Choroid plexus epithelial cell (primary cell): ENCODE measurements at places on chromosomes 4 and X.

DNA sequence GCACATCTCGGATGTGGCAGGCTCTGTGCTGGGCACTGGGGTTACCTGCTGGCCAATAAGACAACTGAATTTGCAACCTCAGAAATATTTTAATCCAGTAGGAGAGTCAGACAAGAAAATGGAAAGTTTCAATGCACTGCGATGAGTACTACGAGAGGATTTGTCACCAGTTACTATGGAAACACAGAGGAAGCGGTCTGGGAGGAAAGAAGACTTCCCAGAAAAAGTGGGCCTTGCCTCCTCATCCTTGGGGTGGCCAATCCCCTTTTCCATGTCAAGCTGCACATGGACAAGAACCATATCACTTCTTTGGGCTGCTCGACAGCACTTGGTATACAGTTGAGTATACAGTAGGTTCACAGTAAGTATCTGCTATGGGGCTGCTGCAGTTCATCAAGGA, 67.6 kb downstream of the FAM184B start:
- no peak for DNase-seq

DNA sequence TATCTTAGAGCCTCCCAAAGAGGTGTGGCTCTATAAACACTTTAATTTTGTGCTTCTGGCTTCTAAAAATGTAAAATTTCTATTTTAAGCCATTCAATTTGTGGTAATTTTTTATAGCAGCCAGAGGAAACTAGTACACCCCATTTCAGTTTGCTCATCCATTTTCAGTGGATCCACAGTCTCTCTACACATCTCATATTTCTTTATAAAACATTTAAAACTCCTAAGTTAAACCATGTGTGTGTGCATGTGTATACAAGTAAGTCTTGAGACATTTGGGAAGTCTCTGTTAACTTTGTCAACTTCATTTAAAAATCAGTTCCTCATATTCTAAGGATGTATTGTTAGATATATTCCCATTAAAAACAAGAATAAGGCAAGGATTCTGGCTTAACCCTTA, 273.2 kb downstream of the IL15 start:
- no peak for DNase-seq

DNA sequence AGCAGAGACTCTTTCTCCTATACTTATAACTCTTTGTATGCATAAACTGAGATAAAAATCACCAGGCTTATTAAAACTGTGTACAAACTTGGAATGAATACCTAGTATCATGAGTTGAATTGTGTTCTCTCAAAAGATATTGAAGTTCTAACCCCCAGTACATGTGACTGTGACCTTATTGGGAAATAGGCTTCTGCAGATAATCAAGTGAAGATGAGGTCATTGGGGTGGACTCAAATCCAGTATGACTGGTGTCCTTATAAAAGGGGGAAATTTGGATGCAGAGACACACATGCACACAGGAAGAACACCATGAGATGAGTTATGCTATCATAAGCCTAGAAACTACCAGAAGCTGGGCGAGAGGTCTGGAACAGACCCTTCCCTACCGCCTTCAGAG, 26.2 kb downstream of the ZNF827 start:
- DNase-seq = no peak

DNA sequence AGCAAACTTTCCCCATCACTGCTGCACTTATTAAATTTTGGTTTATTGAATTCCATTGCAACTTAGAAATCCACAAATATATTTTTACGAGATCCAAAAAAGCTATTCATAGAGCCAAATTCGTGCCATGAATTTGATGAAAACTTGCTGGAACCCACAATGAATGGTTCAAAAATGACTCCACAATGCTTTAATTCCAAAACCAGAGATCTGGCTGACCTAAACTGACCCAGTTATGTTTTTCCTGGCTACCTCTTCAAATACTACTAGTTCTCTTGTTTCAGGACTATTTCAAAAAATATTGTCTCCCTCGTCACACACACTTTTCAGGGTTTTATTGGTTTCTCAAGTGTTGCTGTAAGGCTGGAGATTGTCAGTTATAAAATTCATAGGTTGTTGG, 474.8 kb downstream of the PDGFC start:
- DNase-seq = peak; percentile 42

DNA sequence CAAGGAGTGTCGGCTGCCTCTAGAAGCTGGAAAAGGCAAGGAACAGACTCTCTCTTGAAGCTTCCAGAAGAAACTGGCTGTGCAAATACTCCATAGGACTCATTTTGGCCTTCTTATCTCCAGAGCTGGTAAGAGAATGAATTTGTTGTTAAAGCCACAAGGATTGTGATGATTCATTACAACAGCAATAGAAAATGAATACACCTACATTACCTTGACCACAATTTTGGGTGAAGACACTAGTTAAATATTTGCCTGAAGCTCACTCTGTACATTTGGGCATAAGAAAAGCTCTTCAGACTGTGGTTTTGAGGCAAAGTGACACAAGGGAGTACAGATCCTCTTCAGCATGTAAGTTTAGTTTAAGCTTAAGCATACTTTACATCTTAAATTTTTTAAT, 134.5 kb upstream of the TLL1 start:
- DNase-seq = no peak

GRCh38 chrX:13369256-13370030, 49.6 kb upstream of the ATXN3L start:
- DNase-seq = peak; percentile 62

GRCh38 chr4:83599183-83599582, 63.3 kb downstream of the GPAT3 start:
- DNase-seq = peak; percentile 73

DNA sequence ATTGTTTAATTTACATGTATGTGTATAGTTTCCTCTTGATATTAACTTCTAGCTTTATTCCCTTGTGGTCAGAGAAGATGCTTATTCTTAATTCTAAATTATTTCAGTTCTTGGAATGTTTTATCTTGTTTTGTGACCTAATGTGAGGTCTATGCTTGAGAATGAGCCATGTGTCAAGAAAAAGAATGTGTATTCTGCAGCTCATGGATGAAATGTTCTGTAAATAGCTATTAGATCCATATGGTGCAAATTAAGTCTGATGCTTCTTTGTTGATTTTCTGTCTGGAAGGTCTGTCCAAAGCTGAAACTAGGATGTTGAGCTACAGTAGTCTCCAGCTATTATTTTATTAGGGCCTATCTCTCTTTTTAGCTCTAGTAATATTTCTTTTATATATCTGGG, 187.3 kb upstream of the RASGEF1B start:
- no peak for DNase-seq

DNA sequence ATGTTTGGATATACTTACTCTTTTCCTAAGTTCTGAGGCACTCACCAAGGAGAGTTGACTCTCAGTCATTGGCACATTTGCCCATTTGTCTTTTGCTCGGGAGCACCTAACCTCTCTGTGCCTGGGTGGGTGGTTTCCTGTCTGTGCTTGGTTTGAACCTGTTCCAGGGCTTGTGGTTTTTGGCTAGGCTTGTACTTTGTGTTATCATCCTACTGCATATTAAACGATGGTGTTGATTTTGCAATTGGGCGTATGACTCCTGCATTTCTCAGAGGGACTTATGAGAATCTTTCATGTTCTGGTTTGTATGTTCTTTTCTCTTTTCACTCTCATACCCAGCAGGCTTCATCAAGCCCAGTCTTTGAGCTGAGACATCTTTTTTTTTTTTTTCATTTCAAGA, 161.7 kb downstream of the BTC start:
- peak; percentile 99 for DNase-seq

- no peak for DNase-seq
Measured at GRCh38 chr4:183409934-183410333, 34.5 kb upstream of the CDKN2AIP start.

DNA sequence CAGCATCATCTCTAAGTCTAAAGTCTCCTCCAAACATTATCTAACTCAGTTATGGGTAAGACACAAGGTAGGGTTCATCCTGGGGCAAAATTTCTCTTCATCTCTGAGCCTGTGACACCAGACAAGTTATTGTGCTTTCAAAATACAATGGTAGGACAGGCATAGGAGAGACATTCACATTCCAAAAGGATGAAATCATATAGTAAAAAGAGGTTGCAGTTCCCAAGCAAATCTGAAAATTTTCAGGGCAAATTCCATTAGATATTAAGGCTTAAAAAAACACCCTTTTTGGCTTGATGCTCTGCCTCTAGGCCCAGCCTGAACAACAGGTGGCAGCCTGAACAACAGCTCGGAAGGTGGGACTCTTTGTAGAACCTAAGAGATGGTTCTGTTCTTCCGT, 448.3 kb upstream of the SLIT2 start:
- peak; percentile 25 for DNase-seq

DNA sequence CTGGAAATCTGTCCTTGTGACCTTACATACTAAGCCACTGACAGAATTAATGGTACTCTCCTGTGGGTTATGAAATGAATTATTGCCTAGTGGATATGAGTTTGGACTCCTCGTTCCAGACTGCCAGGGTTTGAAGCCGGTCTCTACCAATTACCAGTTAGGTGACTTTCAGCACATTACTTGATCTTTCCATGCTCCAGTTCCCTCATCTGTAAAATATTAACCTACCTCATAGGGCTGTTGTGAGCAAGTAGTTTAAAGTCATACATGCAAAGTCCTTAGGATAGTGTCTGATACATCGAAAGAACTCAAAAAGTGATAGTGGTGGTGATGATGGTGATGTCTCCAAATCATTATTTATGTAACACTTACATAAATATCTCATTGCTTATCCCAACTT, 373.5 kb upstream of the ARX start:
- no peak for DNase-seq

DNA sequence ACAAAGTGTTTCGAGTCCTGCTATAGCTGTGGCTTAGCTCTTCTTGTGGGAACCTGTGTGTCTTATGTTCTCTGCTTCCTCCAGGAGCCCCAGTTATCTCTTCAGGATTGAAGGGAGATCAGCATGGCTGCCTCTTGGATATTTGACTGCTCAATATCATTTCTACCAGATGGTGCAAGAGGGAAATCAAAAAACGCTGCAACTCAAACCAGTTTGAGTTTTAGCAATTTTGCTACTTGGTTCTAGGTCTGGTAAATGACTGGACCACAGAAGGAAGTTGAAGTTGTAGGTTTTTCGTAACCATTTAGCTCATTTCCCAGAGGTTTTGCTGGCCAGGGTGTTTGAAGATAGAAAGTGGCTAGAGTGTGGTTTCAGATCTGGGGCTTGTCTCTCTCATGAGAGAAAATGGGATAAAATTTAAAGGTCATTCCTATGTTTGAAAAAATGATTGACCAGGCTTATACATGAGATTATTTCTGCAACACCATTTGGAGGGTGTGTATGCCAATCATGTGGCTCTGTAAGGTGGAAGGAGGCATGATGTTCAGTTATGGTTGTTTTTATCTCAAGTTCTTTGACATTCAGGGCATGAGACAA, 210.4 kb downstream of the SPRY1 start:
- no peak for DNase-seq

DNA sequence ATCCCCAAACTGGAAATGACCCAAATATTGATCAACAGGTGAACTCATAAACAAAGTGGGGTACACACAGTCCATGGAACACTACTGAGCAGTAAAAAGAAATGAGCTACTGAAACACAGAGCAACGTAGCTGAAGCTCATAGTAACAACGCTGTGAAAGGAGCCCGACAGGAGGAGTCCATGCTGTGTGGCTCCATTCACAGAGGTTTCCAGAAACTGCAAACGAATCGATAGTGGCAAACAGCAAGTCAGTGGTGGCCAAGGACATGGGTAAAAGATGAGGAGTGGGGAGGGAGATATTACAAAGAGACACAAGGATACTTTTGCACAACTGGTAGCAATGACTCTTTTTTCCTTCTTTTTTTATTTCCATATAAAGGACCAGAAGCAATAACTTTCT, 90.4 kb downstream of the HAUS3 start:
- DNase-seq = no peak

DNA sequence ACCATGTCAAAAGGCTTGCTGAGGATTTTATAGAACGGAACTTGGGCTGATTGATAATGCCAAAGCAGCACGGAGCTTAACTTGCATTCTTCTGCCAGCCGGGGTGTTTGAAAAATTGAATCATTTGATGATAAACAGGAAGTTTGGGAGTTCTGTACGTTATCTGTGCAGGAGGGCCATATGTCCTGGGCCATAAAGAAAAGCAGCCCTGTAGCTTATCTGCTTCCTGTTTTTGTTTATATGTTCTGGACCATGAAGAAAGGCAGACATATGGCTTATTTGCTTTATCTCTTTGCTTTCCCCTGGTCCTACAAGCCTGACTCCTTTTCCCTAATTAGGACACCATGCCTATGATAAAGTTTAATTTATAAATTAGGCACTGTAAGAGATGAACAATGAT, 62.4 kb downstream of the HOPX start:
- no peak for DNase-seq

GRCh38 chrX:118239178-118239870, 106.6 kb upstream of the WDR44 start:
- no peak for DNase-seq

- no peak for DNase-seq
Measured at GRCh38 chr4:181757910-181758660, 485.1 kb upstream of the TENM3 start.

DNA sequence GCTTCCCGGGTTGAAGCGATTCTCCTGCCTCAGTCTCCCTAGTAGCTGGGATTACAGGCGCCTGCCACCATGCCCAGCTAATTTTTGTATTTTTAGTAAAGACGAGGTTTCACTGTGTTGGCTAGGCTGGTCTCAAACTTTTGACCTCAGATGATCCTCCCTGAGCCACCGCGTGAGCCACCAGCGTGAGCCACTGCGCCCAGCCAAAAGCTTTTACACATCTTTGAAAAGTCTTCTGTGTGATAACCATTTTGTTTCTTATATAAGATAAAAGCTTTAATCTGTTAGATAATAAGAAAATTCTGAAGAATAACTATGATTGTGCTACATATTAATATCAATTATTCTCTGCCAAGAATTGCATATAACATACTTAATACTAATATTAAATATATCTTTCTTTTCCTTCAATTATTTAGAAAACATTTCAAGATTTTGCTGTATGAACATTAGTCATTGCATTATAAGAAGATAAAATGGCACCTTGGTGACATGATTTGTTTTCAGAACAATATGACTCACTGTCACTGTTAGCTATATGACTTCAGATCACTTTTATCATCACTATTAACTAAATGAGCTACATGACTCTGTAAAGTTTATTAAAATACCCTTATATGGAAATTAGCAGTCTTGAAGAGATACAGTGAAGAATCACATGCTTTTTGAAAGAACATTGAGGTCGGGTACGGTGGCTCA, 33.4 kb downstream of the RUFY3 start:
- no peak for DNase-seq

DNA sequence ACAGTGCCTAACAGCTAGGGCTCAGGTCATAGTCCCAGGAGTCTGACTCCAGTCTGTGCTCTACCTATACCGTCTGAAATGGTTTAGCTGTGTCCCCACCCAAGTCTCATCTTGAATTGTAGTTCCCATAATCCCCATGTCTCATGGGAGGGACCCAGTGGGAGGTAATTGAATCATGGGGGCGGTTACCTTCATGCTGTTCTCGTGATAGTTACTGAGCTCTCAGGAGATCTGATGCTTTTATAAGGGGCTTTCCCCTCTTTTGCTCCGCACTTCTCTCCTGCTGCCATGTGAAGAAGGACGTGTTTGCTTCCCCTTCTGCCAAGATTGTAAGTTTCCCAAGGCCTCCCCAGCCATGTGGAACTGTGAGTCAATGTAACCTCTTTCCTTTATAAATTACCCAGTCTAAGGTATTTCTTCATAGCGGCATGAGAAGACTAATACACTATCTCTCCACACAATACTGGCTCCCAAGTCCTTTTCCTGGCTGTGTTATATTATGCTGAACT, 110.8 kb downstream of the AFAP1 start:
- DNase-seq = peak; percentile 84

- DNase-seq = peak; percentile 42
Measured at GRCh38 chrX:3522101-3522650, 175.7 kb upstream of the MXRA5 start.
